NCI-H187 treated with DMSO at 0.1 percent for 48 hours (cell line): ENCODE measurements at places on chromosomes 13 and 19.

GRCh38 chr19:42177686-42178019 is 39.8 kb downstream of the DEDD2 start:
- no peak for DNase-seq

DNA sequence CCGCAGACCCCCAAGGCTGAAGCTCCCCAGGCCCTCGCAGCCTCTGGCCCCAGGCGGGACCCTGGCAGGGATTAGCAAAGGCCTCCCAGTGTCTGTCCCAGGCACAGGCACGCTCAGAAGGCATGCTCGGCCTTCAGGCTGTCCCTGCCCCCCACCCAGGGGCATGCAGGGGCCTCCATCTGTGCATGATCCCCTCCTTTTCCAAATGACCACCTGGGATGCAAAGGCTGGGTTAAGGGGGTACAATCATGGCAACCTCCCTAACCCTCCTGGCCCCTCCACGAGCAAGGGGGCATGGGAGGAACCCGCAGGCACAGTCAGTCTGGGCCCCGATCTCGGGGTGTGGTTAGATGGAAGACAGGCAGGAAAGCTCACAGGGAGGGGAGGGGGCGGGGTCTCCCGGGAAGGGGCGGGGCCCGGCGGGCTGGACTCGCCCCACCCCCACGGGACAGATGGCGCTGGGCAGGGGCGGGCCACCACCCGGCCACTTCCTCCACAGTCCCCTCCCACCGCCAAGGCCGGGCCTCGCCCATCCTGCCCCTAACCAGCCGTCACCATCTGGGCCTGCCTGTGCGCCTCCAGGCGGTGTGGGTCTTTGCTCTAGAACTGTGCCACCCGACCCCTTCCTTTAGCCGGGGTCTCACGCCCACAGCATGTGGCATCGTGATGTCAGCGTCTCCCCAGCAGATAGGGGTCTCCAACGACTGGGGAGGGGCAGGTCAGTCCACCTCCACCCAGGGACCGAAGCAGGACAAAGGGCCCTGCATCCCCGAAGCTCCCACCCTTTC is 7.0 kb upstream of the REXO1 start:
- no peak for DNase-seq

GRCh38 chr19:23481043-23481442 is 85.8 kb upstream of the ZNF91 start:
- DNase-seq = no peak

DNA sequence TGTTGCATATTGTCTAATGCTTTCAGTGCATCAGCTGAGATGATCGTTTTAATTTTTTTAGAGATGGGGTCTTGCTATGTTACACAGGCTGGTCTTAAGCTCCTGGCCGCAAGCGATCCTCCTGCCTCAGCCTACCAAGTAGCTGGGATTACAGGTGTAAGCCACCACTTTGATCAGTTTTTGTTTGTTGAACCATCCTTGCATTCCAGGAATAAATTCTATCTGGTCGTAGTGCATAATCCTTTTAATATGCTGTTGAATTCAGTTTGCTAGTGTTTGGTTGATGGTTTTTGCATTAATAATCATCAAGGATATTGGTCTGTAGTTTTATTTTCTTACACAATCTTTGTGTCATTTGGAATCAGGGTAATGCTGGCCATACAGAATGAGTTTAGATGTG is 4.4 kb downstream of the ZNF211 start:
- no peak for DNase-seq

DNA sequence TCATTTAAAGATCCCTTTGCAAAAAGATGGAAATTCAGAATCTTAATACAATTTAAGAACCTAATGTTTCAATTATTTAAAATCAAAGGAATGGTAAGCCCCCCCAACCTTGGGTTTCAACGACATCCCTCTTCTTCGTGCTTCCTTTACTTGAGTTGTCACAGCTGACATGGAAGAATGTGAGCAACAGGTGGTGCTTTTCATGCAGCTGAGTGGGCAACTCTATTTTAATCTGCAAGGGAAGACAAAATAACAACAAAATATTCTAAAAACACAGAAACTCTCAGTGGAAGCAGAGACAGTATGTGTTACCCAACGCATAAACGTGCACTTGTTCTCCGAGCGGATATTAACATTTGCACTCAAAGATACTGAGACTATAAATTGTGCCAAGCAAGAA is 92.3 kb downstream of the DOCK9 start:
- DNase-seq = no peak
